ENCODE measurements at places on chromosomes 2 and 18.

- DNase-seq = no peak
These were observed 184.3 kb upstream of the APCDD1 start for GRCh38 chr18:10270151-10270571.

DNA sequence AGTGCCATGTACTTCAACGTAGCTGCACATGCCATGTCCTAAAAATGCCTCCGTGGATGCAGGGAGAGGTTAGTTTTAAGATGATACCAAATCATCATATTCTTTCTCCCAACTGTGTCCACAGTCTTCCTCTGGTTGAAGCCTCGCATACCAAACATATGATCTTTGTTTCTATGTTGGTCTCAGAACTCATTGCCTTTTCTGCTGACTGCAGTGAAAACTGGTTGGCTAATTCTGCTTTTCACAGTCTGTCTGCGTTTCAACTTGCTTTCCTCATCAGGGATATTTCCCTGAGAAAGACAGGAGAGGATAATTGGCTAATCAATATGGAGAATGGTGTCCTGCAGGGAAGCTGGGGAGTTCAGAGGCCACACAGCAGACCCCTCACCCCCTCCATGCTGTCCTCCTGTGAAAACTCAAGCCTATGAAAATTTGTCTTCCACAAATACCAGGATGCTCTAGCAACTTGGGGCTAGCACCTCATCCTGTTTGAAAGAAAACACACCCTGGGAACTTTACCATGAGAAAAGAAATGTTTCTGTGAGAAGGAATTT is 192.2 kb upstream of the PXDN start:
- DNase-seq = no peak

- no peak for DNase-seq
These were observed 343.4 kb upstream of the SPRED2 start for GRCh38 chr2:65775839-65776238.

DNA sequence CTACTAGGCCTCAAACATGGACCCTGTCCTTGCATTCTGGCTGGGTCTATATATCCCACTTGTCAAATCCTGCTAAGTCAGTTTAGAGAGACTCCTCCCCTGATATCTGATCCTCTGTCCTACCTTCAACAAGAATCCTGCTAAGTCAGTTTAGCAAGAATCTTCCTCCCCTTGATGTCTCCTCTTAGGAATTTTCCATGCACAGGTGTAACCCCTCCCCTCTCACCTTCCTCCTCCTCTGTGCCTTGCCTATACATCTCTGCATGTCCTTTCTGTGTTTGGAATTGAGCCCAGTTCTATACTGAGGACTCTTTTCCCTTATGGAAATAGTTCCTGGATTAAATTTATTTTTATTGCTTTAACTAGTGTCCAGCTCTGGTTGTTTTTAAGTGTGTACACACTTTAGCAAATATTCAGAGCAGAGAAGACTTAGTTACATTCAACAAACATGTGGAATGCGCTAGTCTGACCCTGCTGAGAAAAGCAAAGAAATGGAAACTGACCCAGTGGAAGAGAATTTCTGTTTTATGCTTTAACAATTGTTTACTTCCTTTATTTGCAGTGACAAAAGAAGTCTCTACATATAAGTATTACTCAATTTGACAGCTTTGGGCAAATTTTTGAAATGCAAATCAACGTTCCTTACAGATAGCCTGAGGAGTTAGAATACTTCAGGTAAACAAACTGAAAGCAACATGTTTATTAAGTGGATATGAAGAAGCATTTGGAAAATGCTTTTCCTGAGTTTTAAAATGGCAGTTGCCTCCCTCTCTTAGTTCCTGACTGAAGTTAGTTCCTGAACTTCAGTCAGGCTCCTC is 80.6 kb downstream of the RIT2 start:
- no peak for DNase-seq

DNA sequence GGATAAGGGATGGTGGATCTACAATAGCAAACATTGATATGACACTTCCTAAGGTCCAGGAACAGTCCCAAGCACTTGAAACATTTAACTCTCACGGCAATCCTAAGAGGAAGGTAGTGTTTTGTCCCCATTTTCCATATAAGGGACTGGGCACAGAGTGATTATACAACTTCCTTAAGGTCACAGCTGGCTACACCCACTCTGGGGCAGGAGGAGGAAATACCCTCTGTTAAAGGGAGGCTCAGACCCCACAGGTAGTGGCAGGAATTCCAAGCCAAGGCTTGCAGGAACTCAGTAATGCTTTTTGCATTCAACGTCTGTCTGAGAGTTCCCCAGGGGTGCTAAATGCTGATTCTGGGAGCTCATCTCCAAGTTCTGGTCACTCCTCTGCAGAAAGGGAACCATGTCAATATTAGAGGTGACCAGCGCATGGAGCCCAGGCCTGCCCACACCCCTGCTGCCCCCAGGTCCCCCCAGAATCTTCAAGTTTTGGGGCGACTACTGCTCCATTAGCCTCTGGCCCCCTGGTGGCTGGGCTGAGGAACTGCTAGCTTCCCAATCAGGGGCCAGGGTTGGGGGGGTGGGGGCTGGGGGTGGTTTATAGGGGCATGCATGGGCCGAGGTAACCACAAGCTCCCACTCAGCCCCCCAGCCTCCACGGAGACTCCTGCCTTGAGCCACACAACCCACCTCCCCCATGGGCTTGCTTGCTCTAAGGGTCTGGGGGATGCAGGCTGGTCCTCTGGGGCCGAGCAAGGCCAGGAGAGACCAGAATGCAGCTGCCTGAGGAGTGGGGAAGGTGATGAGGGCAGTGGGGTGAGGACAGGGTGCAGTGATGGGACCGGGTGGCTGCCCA is 11.1 kb downstream of the OBSL1 start:
- DNase-seq = peak; percentile 80

- no peak for DNase-seq
These were observed 65.4 kb downstream of the PID1 start for GRCh38 chr2:229205704-229206103.

GRCh38 chr18:23721696-23722480 is 32.6 kb downstream of the LAMA3 start:
- no peak for DNase-seq

GRCh38 chr2:160522951-160523710 is 29.5 kb upstream of the RBMS1 start:
- DNase-seq = no peak
